Stimulated activated CD8-positive, alpha-beta memory T cell treated with anti-CD3 and anti-CD28 coated beads, Interleukin-7, amount 100 ng/mL, for 4 hours (primary cell): ENCODE measurements at places on chromosomes 13 and 19.

- DNase-seq = no peak
Measured at GRCh38 chr13:59413126-59413525, 750.6 kb downstream of the DIAPH3 start.

GRCh38 chr19:38190793-38191192, 33.2 kb downstream of the DPF1 start:
- no peak for DNase-seq

- no peak for DNase-seq
Measured at GRCh38 chr19:28652765-28653164, 560.2 kb downstream of the UQCRFS1 start.

- no peak for DNase-seq
Measured at GRCh38 chr19:32442650-32443049, 37.1 kb downstream of the DPY19L3 start.

- DNase-seq = no peak
Measured at GRCh38 chr13:66853564-66853963, 376.6 kb downstream of the PCDH9 start.
